Stimulated activated CD4-positive, alpha-beta T cell treated with anti-CD3 and anti-CD28 coated beads, Interleukin-1b, Interleukin-23, amount 100 ng/mL, for 1 hour (primary cell): ENCODE measurements at places on chromosomes 6 and 20.

DNA sequence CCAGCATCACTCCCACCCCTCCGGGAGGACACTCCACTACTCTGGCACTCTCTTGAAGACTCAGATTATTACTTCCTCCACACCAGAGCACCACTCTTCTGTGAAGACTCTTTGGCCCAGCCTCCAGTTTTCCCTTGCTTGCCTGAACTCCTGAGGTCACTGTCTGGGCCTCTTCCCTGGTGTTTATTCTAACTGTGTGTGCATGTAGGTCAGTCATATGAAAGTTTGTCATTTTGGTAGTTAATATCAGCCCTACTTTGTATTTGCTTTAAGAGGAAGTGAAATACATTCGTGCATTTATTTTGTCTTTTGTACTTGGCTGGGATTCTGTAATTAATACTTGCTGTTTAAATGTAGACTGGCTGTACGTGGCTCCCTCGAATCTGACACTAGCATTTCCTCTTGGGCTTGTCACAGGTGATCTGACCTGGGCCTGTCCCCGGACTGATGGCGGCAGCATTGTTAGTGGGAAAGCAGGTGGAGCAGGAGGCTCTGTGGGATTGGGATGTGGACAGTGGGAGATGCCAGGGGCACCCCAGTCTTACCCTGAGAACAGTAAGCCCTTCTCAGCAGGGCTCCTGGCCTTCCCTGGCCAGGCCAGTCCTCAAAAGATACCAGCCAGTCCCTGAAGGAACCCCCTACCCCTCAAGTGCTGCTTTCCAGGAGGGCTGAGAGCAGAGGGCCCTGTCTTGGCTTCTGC is 350.5 kb downstream of the CDC5L start:
- no peak for DNase-seq

DNA sequence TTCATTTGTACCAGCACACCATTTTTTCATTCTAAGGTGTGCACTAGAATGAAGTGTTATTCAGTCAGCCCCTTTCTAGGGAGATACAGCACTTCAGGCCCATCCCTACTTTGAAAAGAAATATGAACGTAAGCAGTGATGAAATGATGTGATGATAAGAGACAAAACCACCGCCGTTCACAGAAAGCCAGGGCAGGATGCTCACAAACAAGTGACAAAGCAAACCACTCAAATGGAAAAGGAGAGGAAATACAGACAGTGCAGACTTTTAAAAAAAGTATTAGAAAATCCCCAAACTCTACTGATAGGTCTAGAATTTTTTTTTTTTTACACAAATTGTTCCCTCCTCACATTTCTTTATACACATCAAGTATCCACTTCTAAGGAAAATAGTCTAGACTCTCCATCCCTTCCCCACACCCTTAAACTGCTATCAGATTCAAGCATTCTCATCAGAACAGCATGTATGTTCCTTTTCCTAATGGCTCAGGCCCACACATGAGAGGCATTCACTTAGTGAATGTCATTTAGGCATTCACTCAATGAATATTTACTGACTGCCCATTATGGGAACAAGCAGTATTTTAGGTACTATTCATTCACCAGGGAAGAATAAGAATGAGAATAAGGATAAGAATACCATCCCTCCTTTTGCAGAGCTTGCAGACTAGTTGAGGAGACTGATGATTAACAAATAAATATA is 243.5 kb downstream of the GMPR start:
- peak; percentile 22 for DNase-seq

DNA sequence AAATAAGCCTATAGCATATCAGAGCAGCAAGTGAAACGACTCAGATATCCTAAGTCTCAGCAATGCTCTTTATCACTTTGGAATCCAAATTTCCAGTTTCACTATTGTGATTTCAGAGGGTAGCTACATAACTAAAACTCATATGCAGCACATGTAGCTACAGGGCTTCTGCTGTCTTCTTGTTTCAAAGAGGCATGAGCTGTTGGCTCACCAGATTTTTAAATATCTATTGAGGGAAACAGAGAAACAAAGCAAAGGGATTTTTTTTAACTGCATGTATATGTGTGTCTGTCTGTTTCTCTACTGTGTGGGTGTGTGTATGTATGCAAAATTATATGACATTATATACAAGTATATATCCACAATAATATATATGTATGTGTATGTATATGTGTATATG is 258.4 kb downstream of the HDGFL1 start:
- no peak for DNase-seq

DNA sequence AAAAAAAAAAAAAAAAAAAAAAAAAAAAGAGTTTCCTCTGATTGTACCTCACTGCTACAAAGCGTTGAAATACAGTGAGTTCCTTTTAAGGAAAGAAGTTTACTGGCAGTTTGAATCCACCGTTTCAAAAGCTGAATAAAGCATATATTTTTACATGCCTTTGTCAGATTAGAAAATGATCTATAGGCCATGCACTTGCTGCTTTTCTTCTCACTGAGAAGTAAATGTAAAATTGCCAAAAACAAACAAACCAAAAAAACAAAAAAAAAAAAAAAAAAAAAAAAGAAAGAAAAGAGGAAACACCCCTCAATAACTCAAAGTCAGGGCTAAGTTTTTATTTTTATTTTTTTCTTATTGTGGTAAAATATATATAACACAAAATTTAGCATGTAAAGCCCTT is 81.9 kb downstream of the LYRM4 start:
- DNase-seq = no peak

DNA sequence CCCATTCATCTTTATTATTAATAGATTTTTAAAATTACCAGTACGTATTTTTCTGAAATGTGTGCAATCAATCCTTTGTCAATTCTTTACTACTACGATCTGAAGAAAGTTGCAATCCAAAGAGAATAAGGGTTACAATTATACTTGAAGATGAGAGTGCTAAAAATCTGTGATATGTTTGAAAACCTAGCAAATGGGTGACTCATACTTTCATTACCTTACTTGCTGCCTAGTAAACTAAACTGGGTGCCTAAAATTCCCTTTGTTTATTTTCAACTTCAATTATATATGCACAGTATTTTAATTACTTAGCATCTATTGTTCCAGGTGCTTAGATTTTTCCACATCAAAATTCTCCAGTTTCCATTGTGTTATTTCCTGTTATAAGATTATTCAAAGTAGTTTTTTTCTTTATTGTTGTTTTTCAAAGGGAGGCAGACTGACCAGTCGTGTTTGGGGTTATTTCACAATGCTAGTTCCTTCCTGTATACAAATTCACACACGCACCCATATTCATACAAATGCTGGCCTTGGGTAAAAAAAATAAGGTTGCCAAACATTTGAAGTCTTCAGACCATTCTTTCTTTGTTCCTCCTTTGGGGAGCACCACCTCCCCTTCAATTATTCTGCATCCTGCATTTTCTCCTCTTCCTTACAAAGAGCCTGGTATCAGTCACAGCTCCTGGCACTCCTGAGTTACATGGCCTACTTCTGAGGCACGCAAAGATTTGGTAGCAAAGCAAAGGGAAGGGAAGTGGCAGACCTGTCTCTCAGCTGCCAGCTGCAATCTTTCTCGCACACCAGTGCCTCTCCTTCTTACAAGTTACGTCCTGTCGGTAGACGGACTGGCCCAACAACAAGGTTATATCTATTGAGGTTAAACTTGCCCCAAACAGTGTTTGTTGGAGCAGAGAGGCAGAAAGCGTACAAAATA is 16.2 kb upstream of the FAM135A start:
- DNase-seq = no peak
